Psoas muscle (tissue), 8 donors: ENCODE measurements at places on chromosomes 3 and 15. TPM values are rescaled to one million over a fixed set of nuclear protein-coding genes. Genes with fewer than 3 reads are reported as not detected.

PIERCE2 gene
- 15.0 TPM for polyA plus RNA-seq

P4HTM gene
- 8.5 TPM for polyA plus RNA-seq

KY gene
- 0.30 TPM for polyA plus RNA-seq

SCN11A gene
- 0.04 TPM for polyA plus RNA-seq

PAK6 gene
- polyA plus RNA-seq = 1.1 TPM

SLC2A2 gene
- polyA plus RNA-seq = not detected

FOXB1 gene
- not detected for polyA plus RNA-seq

HCLS1 gene
- polyA plus RNA-seq = 6.9 TPM

AQP9 gene
- polyA plus RNA-seq = 0.23 TPM

SLCO3A1 gene
- polyA plus RNA-seq = 7.0 TPM

GNB4 gene
- 0.83 TPM for polyA plus RNA-seq

PRTG gene
- 0.17 TPM for polyA plus RNA-seq

CD47 gene
- 53.1 TPM for polyA plus RNA-seq

ARGFX gene
- not detected for polyA plus RNA-seq

CLEC3B gene
- 24.6 TPM for polyA plus RNA-seq

P2RY13 gene
- polyA plus RNA-seq = 0.07 TPM

HOMER2 gene
- polyA plus RNA-seq = 27.2 TPM

EFCAB12 gene
- polyA plus RNA-seq = not detected

SYNPR gene
- 0.03 TPM for polyA plus RNA-seq

ZNF774 gene
- polyA plus RNA-seq = 4.3 TPM

CPNE9 gene
- polyA plus RNA-seq = not detected

COX5A gene
- 974 TPM for polyA plus RNA-seq

CSPG4 gene
- polyA plus RNA-seq = 8.1 TPM
